ENCODE measurements at places on chromosomes 6 and 20.

- no peak for DNase-seq
Observed at GRCh38 chr20:50403565-50404418, 106.4 kb upstream of the PTPN1 start.

DNA sequence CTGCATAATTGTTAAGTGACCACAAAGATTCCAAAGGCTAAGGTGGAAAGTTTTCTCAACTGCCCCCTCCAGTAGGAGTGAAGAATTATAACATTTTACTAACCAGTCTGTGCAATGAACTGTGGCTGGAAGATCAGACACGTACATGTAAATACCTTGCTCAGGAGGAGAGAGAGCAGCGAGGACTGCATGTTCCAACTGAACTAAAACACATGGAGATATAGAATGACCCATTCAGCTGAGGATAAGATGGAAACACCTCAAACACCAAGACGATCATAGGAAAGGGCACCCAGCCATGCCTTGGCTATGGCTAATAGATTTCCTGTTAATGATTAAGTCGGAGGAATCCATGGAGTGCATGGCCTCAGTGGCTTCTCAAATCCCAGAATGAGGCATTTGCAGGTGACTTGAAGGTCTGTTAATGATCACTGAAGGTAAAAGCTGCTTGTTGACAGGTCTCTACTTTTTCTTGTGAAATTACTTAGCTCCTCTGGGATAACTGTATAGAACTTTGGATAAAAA is 875.6 kb downstream of the TFAP2A start:
- no peak for DNase-seq

GRCh38 chr20:3696745-3697587 is 15.2 kb upstream of the ADAM33 start:
- DNase-seq, result no peak

DNA sequence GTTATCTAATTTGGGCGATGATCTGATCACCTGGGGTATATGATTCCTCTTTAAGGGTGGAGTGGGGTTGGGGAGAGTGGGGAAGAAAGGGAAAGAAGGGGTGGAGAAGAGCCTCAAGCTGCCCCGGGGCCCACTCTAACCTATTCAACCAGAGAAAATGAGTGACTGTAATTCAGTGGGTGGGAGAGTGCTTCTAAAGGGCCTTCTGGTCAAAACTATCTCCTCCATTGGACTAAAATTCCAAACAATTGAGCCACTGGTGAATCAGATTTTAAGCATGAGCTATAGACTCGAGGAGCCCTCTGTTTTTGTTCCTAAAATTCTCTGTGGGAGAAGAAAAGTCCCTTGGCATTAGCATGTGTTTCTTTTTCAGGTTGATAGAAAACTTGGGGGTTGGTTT is 296.8 kb downstream of the CLIC5 start:
- DNase-seq, result no peak

GRCh38 chr6:151387175-151387970 is 4.0 kb downstream of the ZBTB2 start:
- no peak for DNase-seq

DNA sequence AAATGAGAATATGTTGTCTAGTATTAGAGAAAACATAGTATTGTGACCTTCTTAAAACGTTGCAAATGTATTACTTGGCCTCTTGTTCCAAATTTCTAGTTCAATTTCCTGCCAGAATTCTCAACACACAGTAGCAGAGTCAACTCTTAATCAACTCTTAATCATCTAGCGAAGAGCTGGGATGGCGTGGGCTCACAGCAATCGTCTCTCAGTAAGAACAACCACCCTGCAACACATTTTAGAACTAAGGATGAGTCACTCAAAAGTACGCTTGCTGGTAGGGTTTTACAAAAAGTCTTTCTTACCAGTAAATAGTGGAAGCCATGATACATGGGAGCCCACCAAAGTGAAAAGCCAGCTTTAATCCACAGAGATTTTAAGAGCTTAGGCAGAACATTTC is 24.6 kb downstream of the GPR6 start:
- no peak for DNase-seq

DNA sequence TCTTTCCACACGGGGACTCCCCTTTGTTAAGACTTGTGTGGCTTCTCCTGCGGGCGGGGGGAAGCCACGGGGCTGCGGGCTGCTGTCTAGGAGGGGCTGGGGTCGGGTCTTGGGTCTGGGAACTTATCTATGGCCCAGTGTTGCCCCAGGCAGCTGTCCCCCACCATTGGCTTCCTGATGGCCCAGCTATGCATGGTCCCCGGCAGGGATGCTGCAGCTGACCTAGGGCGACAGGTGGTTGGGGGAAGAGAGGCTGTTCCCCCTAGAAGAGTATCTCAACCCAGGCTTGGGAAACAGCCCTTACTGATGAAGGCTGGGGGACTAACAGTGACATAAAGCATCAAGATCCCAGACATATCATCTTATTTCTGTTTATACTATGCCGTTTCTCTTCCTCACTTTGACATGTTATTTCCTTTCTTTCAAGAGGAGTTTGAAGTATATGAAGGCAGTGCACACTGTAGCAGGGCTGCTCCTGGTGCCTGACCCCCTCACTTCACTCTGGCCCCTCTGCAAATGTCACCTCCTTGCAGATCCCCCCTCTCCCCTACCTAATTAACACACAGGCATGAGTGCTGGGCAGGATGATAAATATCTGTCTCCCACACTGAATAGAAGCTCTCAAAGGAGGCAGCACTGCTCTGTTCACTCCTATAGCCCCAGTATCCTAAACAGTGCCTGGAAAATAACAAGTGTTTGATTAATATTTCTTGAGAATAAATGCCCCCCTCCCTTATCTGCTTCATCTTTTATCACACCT is 87.0 kb downstream of the HIVEP2 start:
- no peak for DNase-seq

DNA sequence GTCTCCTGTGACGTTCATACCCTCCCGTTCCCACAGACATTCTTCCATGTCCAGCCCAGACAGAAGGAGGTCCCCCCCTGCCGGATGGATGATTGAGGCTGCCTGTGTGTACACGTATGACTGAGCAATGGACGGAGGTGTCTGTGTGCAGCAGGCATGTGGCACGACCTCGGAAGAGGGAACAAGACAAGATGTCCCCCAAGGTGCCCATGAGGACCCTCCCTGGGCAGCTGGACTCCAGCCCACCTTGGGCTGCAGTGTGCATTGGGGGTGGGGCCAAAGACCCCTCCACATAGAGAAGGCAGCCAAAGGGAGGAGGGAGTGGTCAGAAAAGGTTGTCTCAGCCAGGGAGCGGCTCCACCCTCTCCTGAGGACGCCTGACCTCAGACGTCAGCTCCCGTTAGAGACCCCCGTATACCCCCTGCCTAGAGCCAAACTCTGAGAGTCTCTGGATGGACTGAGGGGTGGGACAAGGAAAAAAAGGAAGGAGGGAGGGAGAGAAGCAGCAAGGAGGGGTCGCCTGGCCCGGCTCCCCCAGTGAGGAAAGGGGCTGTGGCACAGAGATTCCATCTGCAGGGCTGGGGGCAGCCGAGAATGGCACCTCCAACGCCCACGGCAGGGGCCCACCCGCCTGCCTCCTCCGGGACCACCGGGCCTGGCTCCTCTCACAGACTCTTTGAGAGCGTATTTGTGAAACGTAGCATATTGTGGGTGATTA is 92.9 kb upstream of the BHLHE23 start:
- no peak for DNase-seq

Measured in SW 1271 (cell line).